Heart right ventricle (tissue), 16 donors: ENCODE measurements at places on chromosomes 7 and 10. TPM values are rescaled to one million over a fixed set of nuclear protein-coding genes. Genes with fewer than 3 reads are reported as not detected.

DNA sequence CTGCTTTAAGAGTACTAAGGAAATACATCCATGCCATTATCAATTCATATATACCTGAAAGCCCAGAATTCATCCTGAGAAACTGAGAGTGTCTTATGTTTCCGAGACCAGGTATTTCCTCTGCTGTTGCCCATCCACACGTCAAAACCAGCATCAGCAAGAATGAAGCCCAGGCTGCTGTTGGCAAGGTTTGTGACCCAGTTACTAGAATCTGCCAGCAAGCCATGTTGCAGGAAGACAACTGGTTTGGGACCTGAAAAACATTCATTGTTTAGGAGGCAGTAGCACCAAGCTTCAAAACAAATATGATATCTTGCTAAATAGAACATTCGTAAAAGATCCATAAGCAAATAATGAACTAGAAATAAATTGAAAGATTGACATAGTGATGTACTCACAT, 21.0 kb upstream of the CH25H start:
- no peak for DNase-seq
- peaks cover 8% of the 10 kb centered on the region for H3K4me1 ChIP-seq
- H3K27me3 ChIP-seq: no peaks in the 10 kb centered on the region
- peaks cover 70% of the 10 kb centered on the region for H3K36me3 ChIP-seq

DNA sequence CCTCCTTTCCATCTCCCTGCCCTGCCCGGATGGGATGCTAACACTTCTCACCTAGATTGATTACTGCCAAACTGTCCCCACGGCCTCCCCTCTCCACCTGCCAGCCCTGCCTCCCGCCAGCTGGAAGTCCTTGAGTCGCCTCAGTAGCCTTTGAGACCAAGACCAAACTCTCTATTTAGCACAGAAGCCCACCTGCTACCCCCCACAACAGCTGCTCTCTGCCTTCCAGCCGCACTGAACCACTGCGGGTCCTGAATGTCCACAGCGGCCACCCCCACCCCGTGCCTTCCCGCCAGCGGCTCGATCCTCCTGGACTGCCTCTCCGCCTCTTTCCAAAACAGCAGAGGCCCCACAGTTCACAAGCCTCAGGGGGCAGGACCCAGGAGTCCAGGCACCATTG, 39.0 kb downstream of the FKBP6 start:
- peaks cover 21% of the 10 kb centered on the region for H3K27me3 ChIP-seq
- no peak overlapping the region for H3K27ac ChIP-seq
- no peak overlapping the region for H3K4me3 ChIP-seq

- no peak overlapping the region for H3K27ac ChIP-seq
- no peaks in the 10 kb centered on the region for H3K36me3 ChIP-seq
- no peak for DNase-seq
- no peaks in the 10 kb centered on the region for H3K4me1 ChIP-seq
- H3K27me3 ChIP-seq: no peaks in the 10 kb centered on the region
Measured at GRCh38 chr7:149751043-149751775, 22.2 kb downstream of the ZNF467 start.

DNA sequence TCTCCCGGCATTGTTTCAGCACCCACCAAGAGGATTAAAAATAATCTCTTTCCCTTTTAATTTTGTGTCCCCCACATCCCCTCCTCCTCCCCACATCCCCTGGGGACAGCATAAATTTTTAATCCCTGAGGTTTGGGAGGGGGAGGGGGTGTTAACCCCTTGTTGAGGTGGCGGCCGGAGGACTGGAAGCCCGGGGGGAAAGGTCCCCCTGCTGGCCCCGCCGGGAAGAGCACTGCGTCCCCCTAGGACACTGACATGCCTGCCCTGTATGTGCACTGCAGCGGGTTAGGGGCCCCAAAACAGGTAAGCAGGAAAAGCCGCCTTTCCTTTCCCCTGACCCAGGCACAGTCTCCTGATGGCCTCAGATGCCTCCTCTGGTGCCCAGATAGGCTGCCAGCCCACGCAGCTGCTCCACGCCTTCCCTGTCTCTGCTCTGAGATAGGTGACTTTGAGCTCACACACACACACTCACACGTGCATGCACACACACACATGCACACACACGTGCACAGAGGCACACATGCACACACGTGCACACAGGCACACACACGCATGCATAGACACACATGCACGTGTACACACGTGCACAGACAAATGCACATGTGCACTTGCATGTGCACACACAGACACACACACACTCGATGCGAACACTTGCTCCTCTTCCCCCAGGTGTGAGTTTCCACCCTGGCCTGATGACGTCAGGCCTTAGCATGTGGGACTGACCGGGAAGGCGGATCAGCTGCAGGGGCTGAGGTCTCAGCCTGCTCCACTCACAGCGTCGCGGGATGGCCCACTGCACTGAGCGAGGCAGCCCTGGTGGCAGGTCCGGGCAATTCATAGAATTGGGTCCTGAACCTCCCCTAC, 12.3 kb downstream of the CNPY1 start:
- no peak overlapping the region for H3K4me3 ChIP-seq
- peaks cover 98% of the 10 kb centered on the region for H3K27me3 ChIP-seq
- H3K4me1 ChIP-seq: peaks cover 6% of the 10 kb centered on the region
- H3K27ac ChIP-seq: no peak overlapping the region
- no peaks in the 10 kb centered on the region for H3K36me3 ChIP-seq

- H3K4me3 ChIP-seq: no peak overlapping the region
- peaks cover 97% of the 10 kb centered on the region for H3K36me3 ChIP-seq
- no peaks in the 10 kb centered on the region for H3K27me3 ChIP-seq
Measured at GRCh38 chr10:93346694-93347093, 135.4 kb downstream of the MYOF start.

- no peak overlapping the region for H3K4me3 ChIP-seq
- DNase-seq: no peak
- no peak overlapping the region for H3K27ac ChIP-seq
- H3K4me1 ChIP-seq: no peaks in the 10 kb centered on the region
Measured at GRCh38 chr10:43024942-43025700, 51.7 kb upstream of the RET start.

DNA sequence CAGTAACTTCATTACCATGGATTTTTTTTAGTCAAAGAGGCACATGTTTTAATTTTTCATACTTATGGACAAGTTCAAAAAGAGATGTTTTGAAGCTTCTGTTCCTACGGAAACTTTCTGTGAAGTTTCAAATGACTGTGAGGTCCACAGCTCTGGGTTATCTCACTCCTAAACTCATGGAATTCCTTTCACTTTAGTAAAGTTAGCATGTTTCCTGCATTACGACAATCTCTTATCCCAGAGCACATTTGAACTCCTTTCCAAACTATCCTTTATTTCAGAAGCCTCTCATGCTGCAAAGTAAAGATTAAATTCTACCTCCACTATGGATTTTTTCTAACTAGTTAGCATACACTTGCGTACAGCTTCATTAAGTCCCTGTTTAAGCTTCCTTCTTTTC, 15.3 kb upstream of the ADD3 start:
- no peak for DNase-seq
- H3K27me3 ChIP-seq: no peaks in the 10 kb centered on the region
- H3K4me1 ChIP-seq: peaks cover 3% of the 10 kb centered on the region
- H3K36me3 ChIP-seq: no peaks in the 10 kb centered on the region
- H3K27ac ChIP-seq: peak overlapping the region; percentile 0

DNA sequence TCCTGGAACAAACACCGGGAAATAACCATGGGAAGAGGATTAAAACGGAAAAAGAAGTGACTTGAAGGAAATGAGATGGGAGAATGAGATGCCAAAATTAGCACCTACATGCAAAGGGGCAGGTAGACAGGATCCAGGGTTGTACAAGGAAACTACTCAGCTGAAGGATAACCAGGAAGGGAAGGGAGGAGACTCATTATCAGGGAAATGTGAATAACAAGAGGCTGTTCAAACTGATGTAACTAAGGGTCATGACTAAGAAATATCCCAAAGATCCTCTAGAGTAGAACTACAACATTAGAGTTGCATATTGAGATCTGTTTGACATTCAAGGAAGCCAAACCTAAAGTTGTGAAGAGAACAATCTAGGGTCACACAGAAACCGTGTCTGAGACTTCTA, 166.2 kb upstream of the SP8 start:
- no peak for DNase-seq
- H3K27ac ChIP-seq: no peak overlapping the region
- H3K36me3 ChIP-seq: no peaks in the 10 kb centered on the region
- H3K4me1 ChIP-seq: no peaks in the 10 kb centered on the region

- no peaks in the 10 kb centered on the region for H3K27me3 ChIP-seq
- H3K4me1 ChIP-seq: no peaks in the 10 kb centered on the region
Measured at GRCh38 chr10:101493782-101494281, 94.2 kb downstream of the POLL start.

DNA sequence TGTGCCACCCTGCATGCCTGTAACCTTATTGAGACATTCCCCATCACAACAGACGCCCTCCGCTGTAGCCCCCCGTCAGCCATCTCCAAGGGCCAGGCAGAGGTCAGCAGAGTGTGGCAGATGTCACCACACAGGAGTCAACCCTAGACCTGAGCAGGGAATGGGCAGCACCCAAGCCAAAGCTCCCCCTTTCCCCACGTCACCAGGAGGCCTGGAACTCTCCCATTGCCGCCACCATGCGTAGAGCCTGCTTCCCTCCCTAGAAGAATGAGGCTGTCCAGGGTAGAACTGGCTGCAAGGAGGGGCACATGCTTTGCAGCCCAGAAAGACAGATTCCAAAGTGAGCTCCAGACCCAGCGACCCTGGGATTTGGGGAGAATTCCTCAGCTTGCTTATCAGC, 342.9 kb downstream of the TNS3 start:
- H3K4me1 ChIP-seq: no peaks in the 10 kb centered on the region
- no peak overlapping the region for H3K27ac ChIP-seq
- DNase-seq: no peak
- no peaks in the 10 kb centered on the region for H3K36me3 ChIP-seq

GRCh38 chr10:114825513-114826253, 4.1 kb downstream of the FHIP2A start:
- peak overlapping the region; percentile 99 for H3K27ac ChIP-seq
- DNase-seq: no peak
- peaks cover 28% of the 10 kb centered on the region for H3K4me1 ChIP-seq
- no peaks in the 10 kb centered on the region for H3K27me3 ChIP-seq
- no peaks in the 10 kb centered on the region for H3K36me3 ChIP-seq

DNA sequence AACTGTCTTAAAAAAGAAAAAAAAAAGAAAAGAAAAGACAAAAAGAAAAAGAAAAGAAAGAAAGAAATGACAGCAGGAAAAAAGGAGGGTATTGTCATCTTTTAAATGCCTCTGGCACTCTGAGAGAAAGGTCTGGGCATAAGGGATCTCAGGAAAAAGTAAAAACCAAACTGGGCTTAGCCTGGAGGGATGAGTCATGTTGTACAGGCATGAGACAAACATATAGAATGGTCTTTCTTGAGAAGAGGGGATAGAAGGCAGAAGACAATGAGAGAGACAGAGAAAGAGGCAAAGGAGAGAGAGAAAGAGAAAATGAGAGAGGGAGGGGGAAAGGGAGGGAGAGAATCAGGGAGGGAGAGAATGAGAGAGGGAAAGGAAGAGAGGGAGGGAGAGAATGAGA, 32.3 kb upstream of the KCNMA1 start:
- H3K27me3 ChIP-seq: peaks cover 6% of the 10 kb centered on the region
- H3K4me1 ChIP-seq: no peaks in the 10 kb centered on the region
- H3K27ac ChIP-seq: no peak overlapping the region
- DNase-seq: no peak

GRCh38 chr10:6507311-6507710, 72.8 kb downstream of the PRKCQ start:
- H3K36me3 ChIP-seq: no peaks in the 10 kb centered on the region
- H3K27ac ChIP-seq: no peak overlapping the region
- no peak overlapping the region for H3K4me3 ChIP-seq
- DNase-seq: no peak
- H3K4me1 ChIP-seq: no peaks in the 10 kb centered on the region

DNA sequence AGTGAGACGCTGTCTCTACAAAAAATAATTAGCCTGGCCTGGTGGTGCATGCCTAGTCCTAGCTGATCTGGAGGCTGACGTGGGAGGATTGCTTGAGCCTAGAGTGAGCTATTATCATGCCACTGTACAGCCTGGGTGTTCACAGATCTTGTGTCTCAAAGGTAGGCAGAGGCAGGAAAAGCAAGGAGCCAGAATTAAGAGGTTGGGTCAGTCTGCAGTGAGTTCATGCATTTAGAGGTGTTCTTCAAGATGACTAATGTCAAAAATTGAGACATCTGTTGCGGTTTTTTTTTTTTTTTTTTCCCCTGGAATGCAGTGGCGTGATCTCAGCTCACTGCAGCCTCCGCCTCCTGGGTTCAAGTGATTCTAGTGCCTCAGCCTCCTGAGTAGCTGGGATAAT, 5.4 kb downstream of the PPIA start:
- H3K36me3 ChIP-seq: peaks cover 45% of the 10 kb centered on the region
- no peak for DNase-seq
- peaks cover 28% of the 10 kb centered on the region for H3K4me1 ChIP-seq
- no peak overlapping the region for H3K4me3 ChIP-seq
- H3K27me3 ChIP-seq: no peaks in the 10 kb centered on the region

DNA sequence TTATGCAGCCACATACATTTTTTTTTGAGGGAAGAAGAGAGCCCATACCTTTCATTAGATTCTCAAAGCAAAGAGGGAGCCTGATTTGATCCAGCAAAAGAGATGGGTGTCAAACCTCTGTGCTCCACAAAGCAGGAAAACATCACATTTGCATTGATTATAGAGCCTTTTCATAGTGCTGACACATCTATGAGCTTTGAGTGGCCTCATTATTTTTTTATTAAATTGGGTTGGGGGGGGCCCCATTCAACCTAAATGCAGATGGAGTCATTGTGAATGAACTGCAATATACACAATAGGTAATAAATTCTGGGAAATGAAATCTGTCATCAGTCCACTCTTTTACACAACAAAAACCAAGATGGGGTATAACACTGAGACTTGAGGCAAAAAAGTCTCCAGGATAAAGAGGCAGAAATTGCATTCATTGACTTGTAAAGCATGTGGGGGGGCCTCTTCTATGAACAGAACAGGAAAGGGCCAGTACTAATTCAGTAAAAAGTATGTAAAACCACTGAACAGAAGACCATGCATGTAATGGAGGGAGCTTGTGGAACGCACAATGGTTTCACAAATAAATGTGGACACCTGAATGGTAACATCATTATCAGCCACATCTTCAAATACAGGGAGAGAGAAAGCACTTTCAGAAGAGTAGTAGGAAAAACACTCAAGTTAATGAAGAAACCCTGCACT, 17.7 kb upstream of the ASB4 start:
- no peaks in the 10 kb centered on the region for H3K27me3 ChIP-seq
- no peaks in the 10 kb centered on the region for H3K36me3 ChIP-seq
- H3K27ac ChIP-seq: no peak overlapping the region
- H3K4me3 ChIP-seq: no peak overlapping the region
- peaks cover 7% of the 10 kb centered on the region for H3K4me1 ChIP-seq

- no peaks in the 10 kb centered on the region for H3K4me1 ChIP-seq
- no peaks in the 10 kb centered on the region for H3K27me3 ChIP-seq
- no peaks in the 10 kb centered on the region for H3K36me3 ChIP-seq
Measured at GRCh38 chr7:121192834-121193233, 136.0 kb upstream of the WNT16 start.

GRCh38 chr10:5321273-5321672, 43.5 kb upstream of the UCN3 start:
- H3K4me3 ChIP-seq: no peak overlapping the region
- H3K27me3 ChIP-seq: peaks cover 6% of the 10 kb centered on the region
- H3K36me3 ChIP-seq: no peaks in the 10 kb centered on the region
- H3K27ac ChIP-seq: no peak overlapping the region

ZNF511 gene
- total RNA-seq: 42.8 TPM

GNAT3 gene
- not detected for total RNA-seq

KCNMA1 gene
- total RNA-seq: 5.3 TPM

NANOS1 gene
- total RNA-seq: 3.9 TPM

ATP5F1C gene
- 684 TPM for total RNA-seq

LAMB4 gene
- 0.69 TPM for total RNA-seq

OR2A7 gene
- 0.23 TPM for total RNA-seq

TMEM176A gene
- 13.6 TPM for total RNA-seq

NXPH1 gene
- total RNA-seq: not detected

ADCY1 gene
- 3.6 TPM for total RNA-seq

ITGA8 gene
- 1.4 TPM for total RNA-seq

TRIP6 gene
- total RNA-seq: 16.1 TPM

OR2A1 gene
- total RNA-seq: 0.20 TPM

IFIT1B gene
- total RNA-seq: not detected

ENTPD7 gene
- total RNA-seq: 2.6 TPM

ERVW-1 gene
- not detected for total RNA-seq
